ENCODE measurements at places on chromosomes 1 and 21. TPM values are rescaled to one million over a fixed set of nuclear protein-coding genes. Genes with fewer than 3 reads are reported as not detected.

S100A14 gene
- polyA plus RNA-seq = 0.40 TPM

B3GALT2 gene
- polyA plus RNA-seq = 4.3 TPM

DNA sequence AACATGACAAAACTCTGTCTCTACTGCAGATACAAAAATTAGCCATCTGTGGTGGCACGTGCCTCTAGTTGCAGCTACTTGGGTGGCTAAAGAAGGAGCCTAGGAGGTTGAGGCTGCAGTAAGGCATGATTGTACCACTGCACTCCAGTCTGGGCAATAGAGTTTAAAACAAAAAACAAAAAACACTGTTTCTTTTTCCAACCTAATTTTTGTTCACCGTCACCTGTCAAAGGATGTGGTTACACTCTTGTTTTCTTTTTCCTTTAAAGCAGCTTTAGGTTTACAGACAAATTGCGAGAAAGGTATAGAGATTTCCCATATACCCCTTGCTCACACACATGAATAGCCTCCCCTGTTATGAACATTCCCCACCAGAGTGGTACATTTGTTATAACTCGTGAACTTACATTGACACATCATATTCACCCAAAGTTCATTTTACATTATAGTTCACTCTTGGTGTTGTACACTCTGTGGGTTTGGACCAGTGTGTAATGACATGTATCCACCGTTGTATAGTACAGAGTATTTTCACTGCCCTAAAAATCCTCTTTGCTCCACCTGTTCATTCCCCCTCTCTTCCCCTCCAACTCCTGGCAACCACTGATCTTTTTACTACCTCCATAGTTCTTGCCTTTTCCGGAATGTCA is 26.2 kb downstream of the SMG7 start:
- no peak for DNase-seq

- DNase-seq = no peak
These were observed 377.1 kb downstream of the NPHP4 start for GRCh38 chr1:5615076-5615475.

- no peak for DNase-seq
These were observed 30.4 kb upstream of the RNF2 start for GRCh38 chr1:185014941-185015340.

Measured in fibroblast of lung (primary cell).